ENCODE measurements at places on chromosomes 6 and 20. TPM values are rescaled to one million over a fixed set of nuclear protein-coding genes. Genes with fewer than 3 reads are reported as not detected.

GRCh38 chr6:137025786-137026730 is 18.7 kb downstream of the IL20RA start:
- DNase-seq: no peak

NR2E1 gene
- polyA plus RNA-seq: not detected

- DNase-seq: no peak
Observed at GRCh38 chr6:36267731-36268477, 2.0 kb upstream of the PNPLA1 start.

DNA sequence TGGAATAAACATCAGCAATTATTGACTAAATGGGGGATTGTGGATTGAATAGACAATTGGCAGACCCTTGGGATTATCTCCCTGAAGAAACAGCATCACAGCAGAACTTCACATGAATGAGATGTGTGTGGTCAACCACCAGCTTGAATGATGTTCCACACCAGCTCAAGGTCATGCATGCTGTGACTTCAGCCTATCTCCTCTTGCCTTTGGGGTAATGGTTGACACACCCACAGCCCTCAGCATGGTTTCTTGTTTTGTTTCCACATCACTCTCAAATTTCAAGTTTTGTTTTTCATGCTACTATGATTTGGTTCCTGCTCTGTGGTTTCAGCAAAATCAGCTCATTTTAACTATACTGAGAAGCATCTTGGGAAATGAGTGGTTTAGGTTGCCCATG is 94.3 kb downstream of the PAK5 start:
- DNase-seq: no peak

GRCh38 chr6:23180504-23181293 is 611.3 kb downstream of the HDGFL1 start:
- peak; percentile 23 for DNase-seq

GSTA1 gene
- polyA plus RNA-seq: 311 TPM

MYT1 gene
- 2.6 TPM for polyA plus RNA-seq

- DNase-seq: no peak
Observed at GRCh38 chr6:38273325-38273724, 366.4 kb downstream of the BTBD9 start.

DNA sequence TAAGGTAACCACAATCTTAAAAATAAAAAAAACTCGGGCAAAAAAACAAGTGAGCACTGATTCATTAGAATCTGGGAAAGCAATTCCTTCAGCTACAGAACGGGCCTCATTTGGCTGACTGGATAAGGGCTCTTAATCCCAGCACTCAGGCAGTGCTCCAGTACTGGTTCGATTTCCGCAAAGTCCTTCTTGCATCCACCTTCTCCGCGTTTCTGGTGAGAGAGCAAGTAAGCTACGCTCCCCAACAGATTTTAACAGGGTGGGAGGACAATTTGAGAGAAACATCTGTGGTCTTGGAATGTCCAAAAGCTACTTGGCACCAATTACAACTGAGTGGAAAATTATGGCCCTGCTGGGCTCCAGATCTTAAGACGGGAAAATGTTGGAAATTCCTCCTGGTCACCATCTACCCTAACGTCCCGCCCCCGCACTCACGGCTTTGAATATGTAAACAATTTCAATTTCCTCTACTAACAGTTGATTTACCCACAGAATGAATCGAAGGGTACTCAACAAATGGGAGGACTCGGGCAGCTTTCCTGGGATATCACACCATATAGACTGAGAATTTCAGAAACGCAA is 18.1 kb upstream of the ZSCAN9 start:
- DNase-seq: no peak

SLC17A4 gene
- 31.2 TPM for polyA plus RNA-seq

DNA sequence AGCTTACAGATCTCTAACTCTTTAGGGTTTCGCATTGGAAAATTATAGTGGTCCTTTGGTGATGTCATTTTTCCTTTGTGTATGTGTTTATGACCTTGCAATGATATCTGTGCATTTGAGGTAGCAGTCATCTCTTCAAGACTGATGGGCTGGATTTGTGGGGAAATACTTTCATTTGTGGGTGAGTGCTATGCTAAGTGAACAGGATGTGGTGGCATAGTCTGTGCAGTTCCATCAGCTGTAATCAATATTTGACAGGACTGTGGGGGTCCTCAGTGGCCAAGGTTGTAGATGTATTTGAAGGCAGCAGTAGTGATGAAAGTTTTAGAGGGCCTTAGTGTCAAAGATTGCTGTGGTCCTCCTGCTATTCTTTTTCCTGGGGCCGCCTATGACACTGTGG is 79.5 kb downstream of the CYP39A1 start:
- DNase-seq: no peak

DNA sequence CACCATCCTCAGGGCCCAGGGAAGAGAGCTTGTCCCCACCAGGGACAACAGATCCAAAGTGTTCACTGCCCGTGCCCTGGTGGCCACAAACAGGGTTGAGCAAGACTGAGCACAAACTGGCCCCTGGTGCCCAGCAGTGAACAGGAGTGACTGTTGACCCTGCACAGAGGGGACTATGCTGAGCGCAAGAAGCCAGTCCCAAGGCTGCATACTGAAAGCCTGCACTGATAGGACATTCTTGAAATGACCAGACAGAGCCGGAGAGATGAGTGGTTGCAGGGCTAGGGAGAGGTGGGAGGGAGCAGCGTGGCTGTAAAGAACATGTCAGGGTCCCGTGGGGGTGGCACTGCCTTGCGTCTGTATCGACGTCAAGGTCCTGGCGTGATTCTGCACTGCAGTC is 2.9 kb upstream of the FNDC11 start:
- DNase-seq: no peak

SEMG1 gene
- not detected for polyA plus RNA-seq

- peak; percentile 76 for DNase-seq
Observed at GRCh38 chr6:87151781-87152525, 3.4 kb upstream of the ZNF292 start.

- DNase-seq: peak; percentile 82
Observed at GRCh38 chr6:131807644-131808459, at the start of gene ENPP1. ENPP1 (plus strand) TSS chr6:131808020; CDS start chr6:131808036, 16 bp downstream.

MATN4 gene
- polyA plus RNA-seq: not detected

DNA sequence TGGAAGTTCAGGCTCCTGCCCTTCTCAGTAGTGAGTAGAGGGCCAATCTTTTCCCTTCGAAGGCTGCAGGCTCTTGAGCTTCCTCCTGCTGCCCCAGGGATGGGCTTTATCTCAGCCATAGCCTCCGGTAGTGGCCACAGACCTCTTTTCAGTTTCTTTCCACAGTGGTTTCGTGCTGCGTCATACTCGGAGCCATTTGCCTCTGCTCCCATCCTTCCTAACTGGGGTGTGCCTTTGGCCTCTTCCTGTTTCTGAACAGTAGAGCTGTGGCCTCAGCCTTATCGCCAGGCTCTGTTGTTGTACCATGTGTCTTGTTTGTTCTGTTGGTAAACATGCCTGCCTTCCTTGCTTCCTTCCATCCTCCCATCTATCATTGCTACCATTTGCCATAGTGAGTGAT is 54.1 kb downstream of the TULP4 start:
- no peak for DNase-seq

- no peak for DNase-seq
Observed at GRCh38 chr6:124714728-124715127, 247.5 kb upstream of the RNF217 start.

- DNase-seq: no peak
Observed at GRCh38 chr6:169556758-169557548, 144.9 kb downstream of the WDR27 start.

GRCh38 chr6:14211562-14211942 is 94.0 kb downstream of the CD83 start:
- peak; percentile 92 for DNase-seq

GRCh38 chr20:5608104-5608441 is 142.1 kb upstream of the SHLD1 start:
- DNase-seq: no peak

DNA sequence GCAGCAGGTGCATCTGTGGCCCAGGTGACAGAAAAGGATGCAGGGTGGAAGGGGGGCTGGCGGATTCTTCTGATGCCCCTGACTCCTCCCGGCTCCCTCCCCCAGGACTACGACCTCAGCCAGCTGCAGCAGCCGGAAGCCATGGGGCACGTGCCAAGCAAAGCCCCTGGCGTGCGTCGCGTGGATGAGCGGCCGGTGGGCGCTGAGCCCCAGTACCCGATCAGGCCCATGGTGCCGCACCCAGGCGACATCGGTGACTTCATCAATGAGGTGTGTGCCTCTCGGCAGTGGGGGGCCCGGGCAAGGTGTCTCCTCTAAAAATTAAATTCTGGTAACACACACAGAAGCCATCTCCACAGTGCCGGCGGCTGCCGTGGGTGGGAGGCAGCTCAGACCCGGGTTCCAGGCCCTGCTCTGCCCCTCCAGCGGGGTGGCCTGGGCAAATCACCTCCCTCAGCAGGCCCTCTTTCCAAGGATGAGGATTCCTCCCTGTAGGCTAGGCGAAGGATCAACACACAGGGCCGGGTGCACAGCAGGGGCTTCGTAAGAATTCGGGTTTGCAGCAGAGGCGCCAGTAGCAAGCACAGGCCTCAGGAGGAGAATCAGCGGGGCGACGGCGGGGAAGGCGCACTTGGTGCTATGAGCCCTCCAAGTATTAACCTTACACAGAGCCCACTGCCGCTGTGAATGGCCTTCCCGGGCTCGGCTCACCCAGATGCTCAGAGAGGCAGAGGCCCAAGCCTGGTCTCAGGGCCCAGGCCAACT is 131.5 kb downstream of the TAF4 start:
- DNase-seq: no peak

MDN1 gene
- polyA plus RNA-seq: 23.6 TPM

- no peak for DNase-seq
Observed at GRCh38 chr6:45209762-45210161, 118.4 kb upstream of the RUNX2 start.

DNA sequence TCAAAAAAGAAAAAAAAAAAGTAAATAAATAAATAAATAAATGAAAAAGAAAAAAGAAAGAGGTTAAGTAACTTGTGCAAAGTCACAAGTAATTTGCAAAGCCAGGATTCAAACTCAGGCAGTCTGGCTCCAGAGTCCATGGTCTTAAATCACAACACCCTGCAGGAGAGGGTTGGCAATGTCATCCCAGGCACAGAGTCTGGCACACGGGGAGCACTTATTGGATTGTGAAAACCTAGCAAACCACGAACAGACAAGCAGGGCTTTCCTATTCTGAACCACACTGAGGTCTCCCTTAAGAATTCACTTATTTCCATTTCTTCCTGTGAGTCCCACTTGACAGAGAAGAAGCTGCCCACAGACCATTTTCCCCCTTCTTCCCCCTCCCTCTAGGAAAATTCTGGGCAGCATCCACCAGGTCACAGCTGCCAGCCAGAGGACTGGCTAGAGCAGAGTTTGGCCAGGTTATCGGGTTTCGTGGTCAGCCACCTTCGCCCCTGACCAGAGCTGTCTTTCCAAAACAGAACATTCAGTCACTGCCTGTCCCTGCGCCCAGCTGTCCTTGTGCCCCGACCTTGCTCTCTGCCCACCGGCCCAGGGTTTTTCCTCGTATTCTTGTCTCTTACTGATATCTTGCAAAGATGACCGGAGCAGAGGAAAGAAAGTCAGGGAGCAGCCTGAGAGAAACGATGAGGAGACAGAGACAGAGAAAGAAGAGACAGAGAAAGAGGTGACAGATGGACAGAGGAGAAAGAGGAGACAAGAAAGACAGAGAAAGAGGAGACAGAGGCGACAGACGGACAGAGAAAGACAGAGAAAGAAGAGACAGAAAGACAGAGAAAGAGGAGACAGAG is 106.4 kb upstream of the PTPN1 start:
- no peak for DNase-seq

- no peak for DNase-seq
Observed at GRCh38 chr6:328924-329323, 36.6 kb downstream of the DUSP22 start.

DNA sequence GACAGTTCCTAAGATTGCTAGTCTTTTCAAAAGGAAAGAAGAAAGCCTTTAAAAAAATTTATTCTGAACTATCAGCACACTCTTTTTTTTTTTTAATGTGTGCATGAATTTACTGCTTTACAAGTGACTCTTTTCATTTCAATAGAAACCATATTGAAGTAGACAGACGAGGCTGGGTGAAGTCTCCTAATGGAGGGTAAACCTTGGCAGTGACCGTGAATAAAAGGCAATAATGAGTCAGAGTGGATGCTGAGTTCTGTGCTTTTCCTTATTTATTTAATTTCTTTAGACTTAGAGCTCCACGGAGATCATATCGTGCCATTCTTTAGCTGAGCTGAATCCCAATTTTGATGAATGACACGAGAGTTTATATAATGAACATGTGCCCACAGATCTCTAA is 196.9 kb downstream of the PRL start:
- no peak for DNase-seq

- no peak for DNase-seq
Observed at GRCh38 chr20:9686866-9687265, 152.0 kb downstream of the PAK5 start.

SERPINB1 gene
- 90.1 TPM for polyA plus RNA-seq

MAS1 gene
- 0.01 TPM for polyA plus RNA-seq

GRCh38 chr6:167576050-167576741 is 250.5 kb upstream of the AFDN start:
- no peak for DNase-seq

DNA sequence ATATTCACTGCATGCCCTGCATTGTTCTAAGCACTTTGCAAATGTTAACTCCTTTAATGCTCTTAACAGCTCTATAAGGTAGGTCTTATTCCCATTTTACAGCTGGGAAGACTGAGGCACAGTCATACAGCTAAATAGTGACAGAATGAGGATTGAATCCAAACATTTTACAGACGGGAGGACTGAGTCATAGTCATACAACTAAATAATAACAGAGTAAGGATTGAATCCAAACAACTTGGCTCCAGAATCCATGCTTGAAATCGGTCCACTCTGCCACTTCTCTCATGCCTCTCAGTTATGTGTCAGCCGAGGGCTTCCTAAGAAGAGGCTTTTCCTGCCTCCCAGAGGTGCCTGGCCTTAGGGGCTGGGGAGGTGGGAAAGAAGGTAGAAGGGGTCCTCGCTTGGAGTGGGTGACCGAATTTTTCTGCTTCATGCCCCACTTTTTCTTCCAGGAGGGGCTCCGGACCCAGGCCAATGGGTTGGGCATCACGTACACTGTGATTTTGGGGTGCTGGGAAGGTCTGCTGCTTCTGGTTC is 137.4 kb upstream of the RNF24 start:
- no peak for DNase-seq

GRCh38 chr6:130020073-130020906 is 1.9 kb downstream of the L3MBTL3 start:
- peak; percentile 10 for DNase-seq

- DNase-seq: no peak
Observed at GRCh38 chr20:16059841-16060240, 513.4 kb downstream of the KIF16B start.

- DNase-seq: no peak
Observed at GRCh38 chr6:15824811-15825210, 162.0 kb upstream of the DTNBP1 start.

Data from large intestine (tissue), 12 donors.